ENCODE measurements at places on chromosomes 13 and 19.

DNA sequence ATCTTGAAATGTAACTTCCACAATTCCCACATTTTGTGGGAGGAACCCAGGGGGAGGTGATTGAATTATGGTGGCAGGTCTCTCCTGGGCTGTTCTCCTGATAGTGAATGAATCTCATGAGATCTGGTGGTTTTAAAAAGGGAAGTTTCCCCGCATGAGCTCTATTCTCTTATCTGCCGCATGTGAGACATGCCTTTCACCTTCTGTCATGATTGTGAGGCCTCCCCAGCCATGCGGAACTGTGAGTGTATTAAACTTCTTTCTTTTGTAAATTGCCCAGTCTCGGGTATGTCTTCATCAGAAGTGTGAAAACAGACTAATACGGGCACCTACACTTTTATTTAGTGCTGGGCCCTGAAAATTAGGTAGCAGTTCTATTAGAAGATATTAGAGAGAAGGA is 45.8 kb downstream of the TNFSF13B start:
- DNase-seq: no peak

DNA sequence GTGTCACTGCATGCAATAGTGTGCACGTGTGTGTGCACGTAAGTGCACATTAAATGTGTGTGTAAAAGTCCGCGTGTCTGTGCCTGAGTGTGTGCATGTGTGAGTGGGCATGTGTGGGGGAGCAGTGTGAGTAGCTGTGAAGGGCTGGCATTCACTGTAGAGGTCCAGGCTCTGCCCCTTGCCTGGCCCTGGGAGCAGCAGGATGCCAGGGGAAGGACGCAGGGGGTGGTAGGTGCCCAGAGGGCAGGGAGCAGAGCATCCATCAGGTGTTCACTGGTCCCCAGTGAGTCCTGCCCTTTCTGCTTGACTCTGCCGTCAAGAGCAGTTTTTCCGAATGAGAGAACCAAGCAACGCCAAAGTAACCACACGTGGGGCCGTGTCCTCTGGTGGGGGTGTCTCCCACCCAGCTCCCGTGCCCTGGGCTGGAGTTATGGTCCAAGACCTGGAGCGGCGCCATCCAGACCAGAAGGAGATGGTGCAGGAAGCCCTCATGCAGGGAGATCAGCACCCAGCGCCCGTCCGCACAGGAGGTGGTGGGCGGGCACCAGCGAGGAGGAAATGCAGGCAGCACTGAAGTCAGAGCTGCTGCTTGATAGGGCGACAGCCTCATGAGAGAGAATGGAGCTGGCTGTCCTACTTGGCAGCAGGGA is 68.5 kb downstream of the TEX29 start:
- DNase-seq: no peak

DNA sequence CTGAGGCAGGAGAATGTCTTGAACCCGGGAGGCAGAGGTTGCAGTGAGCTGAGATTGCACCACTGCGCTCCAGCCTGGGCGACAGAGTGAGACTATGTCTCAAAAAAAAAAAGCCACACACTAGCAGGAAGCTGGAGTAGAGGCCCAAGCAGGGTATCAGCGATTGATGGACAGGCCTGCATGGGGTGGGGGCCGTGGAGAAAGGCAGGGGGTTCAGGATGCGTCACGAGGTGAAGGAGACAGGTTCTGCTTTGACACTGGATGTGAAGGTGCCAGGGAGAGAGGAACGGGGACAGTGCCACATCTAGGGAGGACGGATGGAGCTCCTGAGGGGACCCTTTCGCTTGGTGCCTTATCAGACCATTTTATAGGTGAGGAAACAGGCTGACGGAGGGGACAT is 7.1 kb downstream of the COLGALT1 start:
- DNase-seq: no peak

DNA sequence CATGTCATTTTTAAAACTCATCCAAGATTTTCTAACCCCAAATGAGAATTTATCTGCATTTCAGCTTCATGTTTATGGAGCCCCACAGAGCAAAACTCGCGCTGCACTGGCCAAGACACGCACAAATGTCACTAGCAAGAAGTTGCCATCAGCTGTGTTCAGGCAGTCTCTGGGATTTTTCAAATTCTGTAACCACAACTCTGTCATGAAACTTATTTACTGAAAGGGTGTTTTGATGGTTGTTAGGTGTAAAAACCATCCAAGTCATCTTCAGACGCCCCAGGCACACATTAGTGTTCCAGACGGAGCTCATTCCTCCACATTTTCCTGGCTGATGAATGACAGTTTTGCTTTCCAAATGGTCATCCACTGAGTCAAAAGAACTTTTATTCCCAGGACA is 63.4 kb downstream of the SLC7A1 start:
- no peak for DNase-seq

- peak; percentile 94 for DNase-seq
These were observed 1.9 kb downstream of the KLF1 start for GRCh38 chr19:12884926-12885748.

GRCh38 chr13:53507741-53508140 is 479.1 kb downstream of the OLFM4 start:
- no peak for DNase-seq

GRCh38 chr19:56377105-56377924 is 16.0 kb downstream of the ZNF582 start:
- no peak for DNase-seq

GRCh38 chr13:42000846-42001245 is 39.9 kb upstream of the VWA8 start:
- DNase-seq: no peak

DNA sequence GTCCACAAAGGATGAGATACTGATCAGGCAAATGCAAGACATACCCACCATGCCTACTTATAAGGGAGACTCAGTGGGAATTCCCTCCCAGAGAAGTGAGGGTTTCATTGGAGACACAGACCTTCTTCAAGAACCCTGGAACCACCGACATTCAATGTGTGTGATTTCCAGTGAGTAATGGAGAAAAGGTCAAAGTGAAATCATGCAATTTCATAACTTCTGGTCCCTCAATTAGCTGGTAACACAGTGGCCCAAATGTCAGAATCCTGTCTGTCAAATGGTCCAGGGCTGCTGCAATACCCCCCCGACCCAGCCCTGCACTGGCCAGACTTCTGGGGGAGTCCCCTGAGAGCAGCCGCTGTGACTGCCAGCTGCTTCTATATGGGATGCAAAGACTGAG is 4.7 kb upstream of the METTL21C start:
- no peak for DNase-seq

DNA sequence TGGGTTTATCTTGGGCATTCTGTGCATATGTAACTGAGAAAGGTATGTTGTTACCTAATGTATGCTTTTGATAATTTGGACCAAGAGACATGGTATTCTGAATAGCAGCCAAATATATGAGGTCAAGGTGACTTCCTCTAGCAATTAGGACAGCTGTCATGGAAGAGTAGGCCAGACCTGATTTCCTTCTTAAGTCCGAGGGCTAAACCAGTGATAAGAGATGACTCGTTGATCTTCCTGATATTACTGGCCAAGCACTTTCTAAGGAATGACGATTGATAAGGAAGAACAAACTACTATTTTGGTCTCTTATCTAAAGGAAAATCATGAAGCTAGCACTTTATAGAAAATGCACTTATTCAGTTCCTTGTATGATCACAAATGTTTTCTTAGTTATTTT is 42.7 kb downstream of the ARHGAP35 start:
- no peak for DNase-seq

GRCh38 chr13:37417060-37417441 is 181.5 kb downstream of the POSTN start:
- no peak for DNase-seq

DNA sequence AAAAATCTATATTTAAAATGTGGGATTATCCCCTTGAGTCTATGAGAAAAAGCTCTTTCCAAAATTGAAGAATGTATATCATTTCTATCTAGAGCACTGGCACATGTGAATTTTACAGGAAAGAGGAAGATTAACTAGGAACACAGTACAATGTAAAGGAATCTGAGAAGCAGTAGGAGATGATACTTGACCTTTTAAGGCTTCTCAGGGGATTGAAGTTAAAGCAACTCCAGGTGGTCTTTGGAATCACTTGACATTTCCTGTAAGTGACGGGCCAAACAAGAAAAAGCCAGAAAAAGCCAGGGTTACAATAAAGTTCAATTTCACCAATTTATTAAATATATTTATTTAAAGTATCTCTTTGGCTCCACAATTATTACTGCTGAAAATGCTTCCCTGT is 1373.9 kb downstream of the OLFM4 start:
- DNase-seq: no peak

- DNase-seq: no peak
These were observed 1.4 kb downstream of the USP12 start for GRCh38 chr13:27170221-27170515.

- DNase-seq: no peak
These were observed 3.1 kb downstream of the FGF9 start for GRCh38 chr13:21673789-21674489.

GRCh38 chr19:53785196-53785889 is 38.8 kb downstream of the NLRP12 start:
- no peak for DNase-seq

GRCh38 chr13:36921631-36922301 is 1.7 kb upstream of the SMAD9 start:
- no peak for DNase-seq

DNA sequence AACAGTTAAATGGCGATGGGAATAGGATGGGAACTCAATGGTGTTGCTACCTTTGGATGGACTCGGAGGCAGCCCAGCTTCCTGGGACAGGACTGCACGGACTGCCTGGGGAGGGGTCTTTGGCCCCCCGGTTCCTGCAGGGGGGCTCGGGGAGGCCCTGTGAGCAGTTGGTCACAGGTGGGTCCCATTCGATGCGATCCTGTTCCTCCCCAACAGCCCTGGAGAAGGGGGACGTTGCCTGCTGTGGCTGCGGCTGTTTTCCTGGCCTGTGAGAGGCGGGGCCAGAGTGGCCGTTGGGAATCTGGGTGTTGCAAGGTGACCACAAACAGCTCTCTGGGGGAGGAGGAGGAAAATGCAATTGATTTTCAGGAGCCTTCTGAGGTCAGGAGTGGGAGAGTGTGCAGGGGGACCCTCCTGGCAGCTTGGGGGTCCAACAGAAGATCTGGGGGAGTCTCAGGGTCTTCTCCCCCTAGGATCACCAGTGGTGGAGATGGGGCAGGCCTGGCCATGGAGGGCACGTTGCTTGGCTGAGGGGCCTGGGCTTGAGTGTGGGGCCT is 1.9 kb upstream of the PLPPR3 start:
- DNase-seq: no peak

- DNase-seq: no peak
These were observed 25.2 kb downstream of the MARK4 start for GRCh38 chr19:45276284-45276687.

GRCh38 chr19:47022541-47023447 is 3.2 kb downstream of the NPAS1 start:
- no peak for DNase-seq

GRCh38 chr13:75217949-75218348 is 264.0 kb downstream of the TBC1D4 start:
- DNase-seq: no peak

DNA sequence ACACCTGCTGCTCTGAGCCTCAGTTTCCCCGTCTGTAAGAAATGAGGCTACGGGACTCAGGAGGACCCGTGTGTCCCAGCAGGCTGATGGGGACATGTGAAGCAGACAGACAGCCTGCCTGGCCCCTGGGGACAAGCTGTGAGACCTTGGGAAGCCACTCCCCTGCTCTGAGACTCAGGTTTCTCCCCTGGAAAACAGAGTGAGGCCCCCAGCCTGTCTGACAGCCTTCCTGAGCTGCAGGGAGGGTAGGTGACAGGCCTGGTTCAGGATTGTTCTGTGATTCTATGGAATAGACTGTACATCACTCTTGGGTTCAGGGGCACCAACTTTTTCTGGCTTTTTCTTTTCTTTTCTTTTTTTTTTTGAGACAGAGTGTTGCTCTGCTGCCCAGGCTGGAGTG is 2.9 kb upstream of the NTF4 start:
- no peak for DNase-seq

DNA sequence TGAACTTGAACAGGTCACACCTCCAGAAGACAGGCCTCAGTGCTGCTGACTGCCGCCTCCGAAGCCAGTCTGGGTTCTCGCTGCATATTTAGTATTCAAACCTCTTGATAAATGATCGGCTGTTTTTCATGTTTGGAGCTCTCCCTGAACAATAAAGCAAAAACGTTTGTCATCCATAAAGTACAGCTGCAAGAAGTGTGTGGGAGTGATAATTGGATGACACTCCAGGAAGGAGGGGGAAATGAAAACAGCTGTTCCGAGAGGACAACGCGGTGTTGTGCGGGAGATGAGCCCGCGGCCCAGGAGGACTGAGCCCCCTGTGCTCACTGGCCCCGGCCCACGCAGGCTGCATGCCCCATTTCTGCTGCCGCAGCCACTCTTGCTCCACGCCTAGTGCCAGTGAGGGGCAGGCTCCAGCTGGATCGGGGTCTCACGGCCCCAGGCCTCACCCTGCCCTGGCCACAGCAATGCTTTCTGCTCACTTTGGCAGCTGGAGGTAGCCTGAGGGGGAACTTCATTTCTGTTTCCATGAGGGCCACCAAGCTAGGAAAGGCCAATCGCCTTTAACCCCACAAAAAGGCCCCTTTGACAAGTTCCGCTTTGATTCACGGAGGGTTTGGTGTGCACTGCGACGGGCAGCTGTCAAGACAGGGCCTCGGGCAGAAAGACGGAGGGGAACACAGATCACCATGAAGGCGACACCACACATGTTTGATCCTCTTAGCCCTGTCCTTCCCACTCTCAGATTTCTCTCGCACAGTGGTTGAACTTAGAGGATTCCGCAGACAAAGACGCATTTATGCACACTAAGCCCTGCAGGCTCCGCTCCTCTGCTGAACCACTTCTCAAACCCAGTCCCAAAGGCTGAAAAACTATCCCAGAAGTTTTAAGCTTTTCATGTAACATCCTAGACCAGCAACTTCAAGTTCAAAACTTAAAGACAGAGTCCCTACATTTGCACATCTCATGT is 537.6 kb downstream of the EFNB2 start:
- DNase-seq: no peak

- no peak for DNase-seq
These were observed 22.3 kb downstream of the TMEM161A start for GRCh38 chr19:19115954-19116353.

DNA sequence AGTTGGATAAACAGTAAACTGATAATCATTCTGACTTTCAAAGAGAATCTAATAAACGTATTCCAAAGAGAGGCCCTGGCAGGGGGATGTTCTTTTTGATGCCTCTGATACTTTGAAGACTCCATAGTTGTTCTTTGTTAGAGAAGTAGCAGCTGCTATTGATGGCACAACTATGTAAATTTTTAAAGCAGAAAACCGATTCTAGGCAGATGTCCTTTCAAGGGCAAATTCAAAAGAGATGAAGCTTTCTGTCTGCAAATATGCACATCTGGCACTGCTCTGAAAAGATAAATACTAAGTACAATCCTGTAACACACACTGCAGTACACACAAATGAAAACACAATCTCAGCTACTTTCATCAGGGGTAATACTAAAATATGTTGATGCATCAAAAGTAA is 250.1 kb downstream of the VWA8 start:
- DNase-seq: no peak

GRCh38 chr13:110382229-110382628 is 75.1 kb downstream of the COL4A2 start:
- no peak for DNase-seq

DNA sequence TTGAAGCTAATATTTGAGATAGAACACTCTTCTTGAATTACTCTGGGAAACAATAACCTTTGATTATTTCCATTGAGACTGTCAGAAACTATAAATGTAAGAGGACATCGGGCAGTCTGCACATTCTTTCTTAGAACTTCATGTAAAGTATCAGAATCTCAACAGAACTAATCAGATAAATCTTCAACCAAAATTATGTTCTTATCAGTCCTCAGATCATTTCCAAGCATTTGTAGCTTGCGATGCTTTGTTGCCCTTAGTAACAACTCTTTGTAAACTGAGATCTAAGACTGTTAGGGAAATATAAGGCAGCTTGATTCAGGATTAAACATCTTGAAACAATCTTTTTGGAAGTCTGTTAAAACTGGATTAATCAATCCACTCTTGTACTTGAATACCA is 70.3 kb downstream of the FNDC3A start:
- DNase-seq: no peak
